ENCODE measurements at places on chromosomes 7 and 10.
A peak's percentile ranks its signal among the peaks of the same experiment; 100 is the strongest.

DNA sequence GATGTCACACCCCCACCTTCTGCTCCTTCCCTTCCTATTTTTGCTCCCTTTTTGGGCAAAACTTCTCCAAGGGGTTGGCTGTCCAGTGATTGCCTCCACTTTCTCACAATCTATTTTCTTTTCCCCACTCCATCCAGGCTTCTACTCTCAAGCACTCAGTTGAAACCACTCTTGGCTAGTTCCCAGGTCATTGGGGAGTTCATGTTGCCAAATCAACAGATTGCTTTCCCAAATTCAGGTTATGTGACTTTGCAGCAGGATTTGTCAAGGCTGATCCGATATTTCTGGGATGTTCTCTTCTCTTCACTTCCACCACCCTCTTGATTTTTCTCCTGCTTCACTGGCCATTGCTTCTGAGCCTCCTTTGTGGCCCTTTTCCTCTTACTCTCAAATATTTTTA, 258.7 kb upstream of the SLC26A5 start:
- DNase-seq: no peak

DNA sequence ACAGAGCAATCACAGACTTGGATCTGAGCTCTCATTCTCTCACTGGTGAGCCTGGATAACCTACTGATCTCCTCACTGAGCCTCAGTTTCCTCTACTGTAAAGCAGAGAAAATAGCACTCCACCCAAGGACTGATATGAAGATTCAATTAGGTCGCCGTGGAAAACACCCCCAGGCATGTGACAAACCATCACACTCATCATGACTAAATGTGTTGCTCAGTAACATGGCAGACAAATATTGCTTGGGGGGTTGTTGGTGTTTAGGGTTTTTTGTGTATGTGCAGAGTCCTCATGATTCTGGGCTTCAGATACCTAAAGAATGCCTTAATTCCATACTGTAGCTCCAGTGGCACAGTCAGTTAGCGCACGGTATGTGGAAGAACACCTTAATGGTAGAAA, 122.1 kb upstream of the TCF7L2 start:
- DNase-seq: no peak

GRCh38 chr10:124256151-124256550, 162.6 kb downstream of the OAT start:
- no peak for DNase-seq

- no peak for DNase-seq
These were observed 247.9 kb downstream of the BAMBI start for GRCh38 chr10:28925121-28925663.

DNA sequence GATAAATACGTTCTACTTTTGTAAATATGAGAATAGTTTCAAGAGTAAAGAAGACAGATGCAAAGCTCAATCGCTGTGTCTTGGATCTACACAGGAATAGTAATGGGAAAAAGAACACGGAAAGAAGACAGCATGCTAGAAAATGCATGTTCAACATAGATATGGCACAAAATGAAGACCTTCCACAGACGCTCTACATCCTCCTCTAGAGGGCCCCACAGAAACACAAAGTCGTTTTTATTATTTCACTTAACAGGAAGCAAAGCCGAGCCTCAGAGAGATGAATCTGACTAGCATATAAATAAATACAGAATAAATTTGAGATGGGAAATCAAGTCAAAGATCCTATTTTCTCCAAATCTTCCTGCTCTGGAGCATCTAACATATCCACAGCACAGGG, 292.6 kb downstream of the PARD3 start:
- no peak for DNase-seq

GRCh38 chr7:101538596-101539459, 90.3 kb downstream of the MYL10 start:
- DNase-seq: peak; percentile 6

DNA sequence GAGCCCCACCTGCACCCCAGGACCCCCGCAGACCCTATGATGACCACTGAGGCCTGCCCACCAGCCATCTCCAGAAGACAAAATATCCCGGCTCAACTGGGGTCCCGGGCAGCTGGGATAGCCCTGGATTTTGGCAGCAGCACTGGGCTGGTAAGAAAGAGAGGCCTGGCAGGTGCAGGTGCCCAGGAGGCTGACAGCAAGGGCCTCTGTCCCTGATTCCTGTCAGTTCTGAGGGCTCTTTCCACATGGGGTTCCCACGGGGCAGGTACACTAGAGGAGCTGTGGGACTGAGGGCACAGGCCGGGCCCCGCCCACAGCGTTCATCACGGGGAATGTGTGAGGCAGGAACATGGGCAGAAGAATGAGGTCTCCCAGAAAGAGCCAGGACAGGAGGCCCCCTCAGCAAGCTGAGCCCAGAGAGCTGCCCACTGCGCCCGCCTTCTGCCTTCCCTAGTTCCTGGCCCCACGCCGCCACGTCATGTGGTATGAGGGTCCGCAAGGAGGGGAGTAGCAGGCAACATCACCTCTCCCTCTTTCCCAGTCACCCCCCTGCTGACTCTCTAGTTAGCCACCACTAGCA, 12.8 kb upstream of the NDST2 start:
- no peak for DNase-seq

- no peak for DNase-seq
These were observed 39.0 kb upstream of the PCBD1 start for GRCh38 chr10:70927189-70927943.

GRCh38 chr10:124262234-124262865, 156.4 kb downstream of the OAT start:
- no peak for DNase-seq

- DNase-seq: no peak
These were observed 66.6 kb downstream of the ABCC2 start for GRCh38 chr10:99849057-99849456.

DNA sequence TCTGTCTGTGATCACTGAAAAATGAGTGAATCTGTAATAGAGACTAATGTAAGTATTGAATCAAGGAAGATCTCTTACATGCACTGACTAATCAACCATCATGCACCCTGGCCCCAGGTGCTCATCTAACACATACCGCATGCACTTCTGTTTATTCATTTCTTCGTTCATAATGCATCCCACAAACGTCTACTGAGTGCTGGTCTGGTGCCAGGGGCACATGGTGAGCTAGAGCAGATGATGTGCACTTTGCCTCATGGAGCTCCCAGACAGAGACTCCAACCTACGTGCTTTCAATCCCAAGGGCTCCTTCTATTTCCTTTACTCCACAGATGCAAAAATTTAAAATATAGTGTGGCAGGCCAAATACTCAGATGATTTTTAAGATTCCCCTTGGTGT, 10.7 kb downstream of the C10orf90 start:
- DNase-seq: no peak

DNA sequence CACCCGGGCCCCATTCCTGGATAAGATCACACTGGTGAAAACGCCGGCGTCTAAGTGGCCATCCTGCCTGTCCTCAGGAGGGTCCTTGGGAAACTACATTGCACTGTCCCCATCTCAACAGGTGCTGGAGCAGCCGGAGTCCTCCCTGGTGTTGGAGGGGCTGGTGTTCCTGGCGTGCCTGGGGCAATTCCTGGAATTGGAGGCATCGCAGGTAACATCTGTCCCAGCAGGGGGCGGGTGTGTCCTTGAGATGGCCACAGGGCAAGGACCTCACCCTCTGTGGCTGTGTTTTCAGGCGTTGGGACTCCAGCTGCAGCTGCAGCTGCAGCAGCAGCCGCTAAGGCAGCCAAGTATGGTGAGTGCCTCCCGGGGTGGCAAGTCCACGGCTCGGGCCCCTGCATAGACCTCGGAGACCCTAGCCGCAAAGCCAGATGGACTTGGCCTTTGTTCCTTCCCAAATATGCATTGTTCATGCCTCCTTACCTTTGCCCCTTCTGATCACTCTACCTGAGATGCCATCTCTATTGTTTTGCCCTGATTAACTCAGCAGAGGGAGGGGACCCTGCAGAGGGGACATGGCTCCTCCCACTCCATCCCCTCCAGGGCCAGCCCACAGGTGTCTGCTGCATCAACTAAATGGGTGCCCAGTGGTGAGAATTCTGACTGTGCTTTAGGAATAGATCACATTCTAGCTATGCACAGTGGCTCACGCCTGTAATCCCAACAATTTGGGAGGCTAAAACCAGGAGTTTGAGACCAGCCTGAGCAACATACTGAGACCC, 23.8 kb downstream of the ELN start:
- DNase-seq: no peak

- DNase-seq: no peak
These were observed 19.0 kb downstream of the SH2B2 start for GRCh38 chr7:102305414-102306268.

DNA sequence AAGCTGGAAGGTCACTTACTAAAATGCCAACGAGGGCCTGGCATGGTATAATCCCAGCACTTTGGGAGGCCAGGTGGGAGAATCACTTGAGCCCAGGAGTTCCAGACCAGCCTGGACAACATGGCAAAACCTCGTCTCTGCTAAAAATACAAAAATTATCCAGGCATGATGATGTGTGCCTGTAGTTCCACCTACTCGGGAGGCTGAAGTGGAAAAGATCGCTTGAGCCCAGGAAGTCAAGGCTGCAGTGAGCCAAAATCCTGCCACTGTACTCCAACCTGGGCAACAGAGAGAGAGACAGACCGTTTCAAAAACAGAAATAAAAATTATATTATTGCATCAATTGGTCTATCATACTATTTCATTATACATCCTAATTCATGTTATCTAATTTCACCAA, 18.1 kb upstream of the FAM53B start:
- DNase-seq: no peak

DNA sequence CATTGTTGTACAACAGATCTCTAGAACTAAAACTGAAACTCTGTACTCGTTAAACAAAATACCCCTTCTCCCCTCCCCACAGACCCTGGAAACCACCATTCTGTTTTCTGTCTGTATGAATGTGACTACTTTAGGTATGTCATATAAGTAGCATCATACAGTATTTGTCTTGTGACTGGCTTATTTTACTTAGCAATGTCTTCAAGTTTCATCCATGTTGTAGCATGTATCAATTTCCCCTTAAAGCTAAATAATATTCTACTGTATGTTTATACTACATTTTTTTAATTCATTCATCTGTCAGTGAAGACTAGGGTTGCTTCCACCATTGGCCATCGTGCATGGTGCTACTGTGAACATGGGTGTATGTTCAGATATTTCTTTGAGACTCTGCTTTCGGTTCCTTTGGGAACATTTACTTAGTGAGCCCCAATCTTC, 71.2 kb upstream of the RPA3 start:
- no peak for DNase-seq

- DNase-seq: no peak
These were observed 75.3 kb downstream of the ZNF92 start for GRCh38 chr7:65448816-65449504.

All from amniotic stem cell (primary cell).